ENCODE measurements at places on chromosomes 2 and 18. TPM values are rescaled to one million over a fixed set of nuclear protein-coding genes. Genes with fewer than 3 reads are reported as not detected.

ZNF519 gene
- 3.9 TPM for total RNA-seq

PSMA8 gene
- total RNA-seq: not detected

PIEZO2 gene
- total RNA-seq: 103 TPM

GALNT14 gene
- not detected for total RNA-seq

REG3G gene
- not detected for total RNA-seq

OTOS gene
- total RNA-seq: not detected

LTBP1 gene
- 145 TPM for total RNA-seq

DSC2 gene
- total RNA-seq: not detected

HS6ST1 gene
- total RNA-seq: 16.0 TPM

CLEC4F gene
- not detected for total RNA-seq

NPAS2 gene
- 32.3 TPM for total RNA-seq

DNAH6 gene
- total RNA-seq: under 0.01 TPM

RNF125 gene
- 4.8 TPM for total RNA-seq

HAT1 gene
- total RNA-seq: 24.2 TPM

SNORC gene
- 0.65 TPM for total RNA-seq

PRSS56 gene
- not detected for total RNA-seq

LGALSL gene
- 5.9 TPM for total RNA-seq

ZNF521 gene
- 324 TPM for total RNA-seq

ERFE gene
- total RNA-seq: 0.48 TPM

ANKAR gene
- 7.9 TPM for total RNA-seq

LAMA1 gene
- total RNA-seq: 0.33 TPM

SLC4A5 gene
- total RNA-seq: 0.65 TPM

CACNB4 gene
- 0.19 TPM for total RNA-seq

PRKAG3 gene
- total RNA-seq: not detected

MPP4 gene
- total RNA-seq: 17.1 TPM

OR6B2 gene
- total RNA-seq: not detected

CEP76 gene
- 9.5 TPM for total RNA-seq

LYPD1 gene
- total RNA-seq: 1.9 TPM

BUB1 gene
- total RNA-seq: 45.4 TPM

LINC00305 gene
- not detected for total RNA-seq

CD8B2 gene
- total RNA-seq: not detected

TRAPPC12 gene
- 68.3 TPM for total RNA-seq

EVX2 gene
- not detected for total RNA-seq

CAVIN2 gene
- 335 TPM for total RNA-seq

SCG2 gene
- not detected for total RNA-seq

WDR12 gene
- 31.0 TPM for total RNA-seq

VSNL1 gene
- not detected for total RNA-seq

POLE4 gene
- 9.6 TPM for total RNA-seq

SF3B6 gene
- 115 TPM for total RNA-seq

PLCD4 gene
- total RNA-seq: 2.9 TPM

INPP5D gene
- total RNA-seq: 26.1 TPM

FAM124B gene
- 177 TPM for total RNA-seq

POTEC gene
- not detected for total RNA-seq

FLACC1 gene
- 0.65 TPM for total RNA-seq

NETO1 gene
- not detected for total RNA-seq

TMEM131 gene
- total RNA-seq: 25.2 TPM

GALR1 gene
- not detected for total RNA-seq

ACOXL gene
- not detected for total RNA-seq

ZNF512 gene
- total RNA-seq: 44.5 TPM

AGPS gene
- 56.5 TPM for total RNA-seq

NYAP2 gene
- total RNA-seq: not detected

TEX44 gene
- total RNA-seq: not detected

CYB5A gene
- total RNA-seq: 34.9 TPM

ADRA2B gene
- not detected for total RNA-seq

SH3RF3 gene
- 14.3 TPM for total RNA-seq

SMYD5 gene
- 19.4 TPM for total RNA-seq

CYP27A1 gene
- total RNA-seq: 9.1 TPM

All from vein endothelial cell (primary cell).